Endothelial cell (in vitro differentiated cells): ENCODE measurements at places on chromosomes 5 and 9. TPM values are rescaled to one million over a fixed set of nuclear protein-coding genes. Genes with fewer than 3 reads are reported as not detected.

- no peak for DNase-seq
Measured at GRCh38 chr9:70101265-70101664, 57.6 kb downstream of the MAMDC2 start.

GRCh38 chr5:95669985-95670384 lies 12.8 kb downstream of the SPATA9 start:
- no peak for DNase-seq

DNA sequence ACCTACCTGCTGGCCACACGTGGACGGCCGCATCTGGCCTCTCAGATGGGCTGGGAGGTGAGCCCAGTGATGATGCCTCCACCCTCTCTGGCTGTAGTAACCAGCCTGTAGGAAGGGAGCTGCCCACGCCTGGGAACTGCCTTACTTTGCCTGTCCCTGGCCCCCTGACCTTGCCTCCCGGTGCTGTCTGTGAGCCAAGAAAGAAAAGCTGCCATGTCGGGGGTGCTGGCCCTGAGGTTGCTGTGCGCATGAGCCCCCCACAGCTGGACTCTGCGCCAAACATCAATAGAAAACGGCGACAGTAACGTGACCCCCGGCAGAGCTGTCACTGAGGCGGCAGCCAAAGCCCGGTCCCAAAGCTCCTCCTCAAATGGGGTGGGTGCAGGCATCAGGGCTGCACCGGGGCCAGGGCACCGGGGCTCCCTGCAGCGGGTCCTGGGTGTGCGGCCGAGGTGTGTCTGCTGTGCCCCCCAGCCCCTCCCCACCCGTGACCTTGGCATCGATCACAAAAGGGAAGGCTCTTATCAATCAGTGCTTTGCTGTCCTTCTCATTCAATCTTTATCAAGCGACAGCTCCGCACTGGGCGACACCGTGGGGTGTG lies 15.3 kb upstream of the SLC9A3 start:
- no peak for DNase-seq

- DNase-seq: no peak
Measured at GRCh38 chr9:116944714-116945534, 257.8 kb downstream of the TRIM32 start.

IFNB1 gene
- total RNA-seq: not detected

PCDHGB4 gene
- total RNA-seq: 13.2 TPM
